ENCODE measurements at places on chromosomes 3 and 15.

GRCh38 chr15:41832875-41833274 lies 5.0 kb downstream of the JMJD7 start:
- DNase-seq = no peak

- no peak for DNase-seq
Observed at GRCh38 chr15:68080783-68081182, 26.7 kb downstream of the PIAS1 start.

DNA sequence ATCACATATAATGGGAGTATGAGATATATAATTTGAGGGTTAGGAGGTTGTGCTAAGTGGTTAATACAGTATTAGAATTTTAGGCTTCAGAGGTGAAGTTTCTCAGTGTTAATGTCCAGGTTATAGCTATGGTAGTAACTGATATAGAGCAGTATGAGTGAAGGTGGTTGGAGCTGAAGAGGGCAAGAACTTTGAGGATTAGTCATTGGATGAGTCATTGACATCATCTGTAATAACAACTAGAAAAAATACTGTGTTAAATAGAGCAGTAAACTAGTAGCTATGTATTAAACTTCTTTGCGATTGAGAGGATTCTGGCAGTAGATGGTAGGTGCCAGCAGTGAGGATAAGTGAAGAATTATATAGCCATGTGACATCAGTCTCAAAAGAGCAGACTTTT lies 47.5 kb upstream of the EIF3J start:
- no peak for DNase-seq

DNA sequence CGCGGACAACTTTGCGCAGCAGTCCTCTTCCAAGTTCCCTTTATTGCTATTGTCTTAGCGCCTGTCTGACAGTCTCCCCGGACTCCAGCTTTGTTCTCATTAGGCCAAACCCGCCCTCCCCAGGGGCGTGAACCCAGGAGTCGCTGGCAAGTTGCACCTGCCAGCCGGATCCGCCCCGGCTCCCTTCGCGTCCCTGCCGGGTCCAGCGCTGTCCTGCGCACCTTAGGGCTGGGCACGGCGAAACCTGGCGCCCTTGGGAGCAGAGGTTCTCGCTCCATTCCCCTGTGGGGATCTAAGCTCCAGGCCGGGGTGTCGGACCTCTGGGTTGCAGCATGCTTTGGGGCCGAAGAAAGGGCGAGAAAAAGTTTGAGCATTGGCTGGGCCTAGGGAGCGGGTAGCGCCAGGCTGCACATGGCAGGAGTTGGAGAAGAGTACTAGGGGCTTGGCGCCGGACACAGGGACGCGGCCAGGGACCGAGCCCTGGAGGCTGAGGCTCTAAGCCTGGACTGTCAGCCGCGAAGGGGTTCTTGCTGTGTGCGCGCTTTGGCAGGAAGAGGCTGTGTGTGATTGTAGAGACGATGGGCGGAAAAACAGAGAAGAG lies 335.1 kb upstream of the THRB start:
- DNase-seq = no peak

DNA sequence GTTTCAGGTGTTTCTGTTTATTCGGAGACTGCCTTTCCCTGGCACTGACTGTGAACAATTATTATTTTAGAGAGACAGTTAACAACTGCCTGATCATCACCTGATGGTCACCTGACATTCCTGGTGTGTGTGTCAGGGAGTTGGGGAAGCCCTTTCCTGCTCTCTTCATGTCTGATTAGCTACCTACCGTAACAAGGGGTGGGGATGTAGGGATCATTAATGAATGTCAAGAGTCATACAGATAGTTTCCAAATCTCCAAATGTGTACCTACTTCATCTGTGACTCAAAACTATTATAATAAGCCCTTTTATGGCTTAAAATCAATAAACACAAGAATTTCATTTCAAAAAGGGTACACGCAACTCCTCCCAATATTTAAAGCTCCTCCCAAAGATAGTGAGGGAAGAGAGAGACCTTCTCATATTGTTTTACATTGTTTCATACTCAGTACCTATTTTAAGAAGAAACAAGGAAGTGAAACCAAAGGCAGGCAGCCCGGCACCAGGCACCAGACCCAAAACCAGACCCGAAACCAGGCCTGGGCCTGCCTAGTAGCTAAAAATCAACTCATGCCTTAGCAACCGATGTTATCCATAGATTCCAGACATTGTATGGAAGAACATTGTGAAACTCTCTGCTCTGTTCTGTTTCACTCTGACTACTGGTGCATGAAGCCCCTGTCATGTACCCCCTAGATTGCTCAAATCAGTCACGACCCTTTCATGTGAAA lies 844.9 kb upstream of the ALCAM start:
- no peak for DNase-seq

DNA sequence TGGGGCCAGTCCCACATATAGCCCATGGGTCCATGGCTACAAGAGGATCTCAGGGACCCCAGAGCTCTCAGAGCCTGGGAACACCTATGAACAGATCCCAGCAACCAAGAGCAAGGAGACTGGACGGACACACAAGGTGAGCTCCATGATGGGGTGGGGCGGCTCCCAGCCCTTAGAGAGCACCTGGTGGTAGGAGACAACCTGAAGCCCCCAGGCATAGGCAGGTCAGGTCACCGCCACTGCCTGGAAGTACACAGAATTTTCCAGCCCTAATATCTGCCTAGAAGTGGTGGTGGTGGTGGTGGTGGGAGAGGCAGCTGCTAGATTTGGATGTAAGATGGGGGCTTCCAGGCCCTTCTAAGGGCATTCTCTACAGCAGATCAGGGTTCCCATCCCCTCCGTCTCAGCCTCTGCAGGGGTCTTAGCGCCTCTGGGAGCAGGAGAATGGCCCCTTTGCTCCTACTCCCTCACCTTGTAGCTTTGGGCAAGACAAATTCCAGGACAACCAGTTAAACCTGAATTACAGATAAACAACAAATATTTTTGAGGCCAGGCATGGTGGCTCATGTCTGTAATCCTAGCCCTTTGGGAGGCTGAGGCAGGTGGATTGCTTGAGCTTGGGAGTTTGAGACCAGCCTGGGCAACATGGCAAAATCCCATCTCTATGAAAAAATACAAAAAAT lies 9.2 kb downstream of the SH2D7 start:
- DNase-seq = no peak

GRCh38 chr15:56468401-56468800 lies 3.5 kb upstream of the MNS1 start:
- no peak for DNase-seq

DNA sequence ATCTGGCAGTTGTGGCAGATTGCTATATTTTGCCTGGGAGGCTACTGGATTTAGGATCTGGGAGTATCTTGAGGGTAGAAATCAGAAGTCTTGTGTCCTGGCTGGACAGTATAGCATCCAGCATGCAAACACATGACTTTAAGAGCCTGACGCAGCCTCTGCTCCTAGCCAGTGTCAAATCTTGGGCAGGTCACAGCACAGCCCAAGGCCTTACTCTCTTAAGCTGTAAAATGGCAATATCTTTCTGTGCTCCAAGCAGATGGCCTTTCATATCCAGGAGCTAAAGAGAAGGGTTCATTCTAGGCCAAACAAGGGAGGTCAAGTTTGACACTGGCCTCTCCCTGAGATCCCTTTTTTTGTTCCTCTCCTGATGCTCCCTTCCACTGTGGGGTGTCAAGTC lies 19.8 kb upstream of the RAD18 start:
- no peak for DNase-seq

DNA sequence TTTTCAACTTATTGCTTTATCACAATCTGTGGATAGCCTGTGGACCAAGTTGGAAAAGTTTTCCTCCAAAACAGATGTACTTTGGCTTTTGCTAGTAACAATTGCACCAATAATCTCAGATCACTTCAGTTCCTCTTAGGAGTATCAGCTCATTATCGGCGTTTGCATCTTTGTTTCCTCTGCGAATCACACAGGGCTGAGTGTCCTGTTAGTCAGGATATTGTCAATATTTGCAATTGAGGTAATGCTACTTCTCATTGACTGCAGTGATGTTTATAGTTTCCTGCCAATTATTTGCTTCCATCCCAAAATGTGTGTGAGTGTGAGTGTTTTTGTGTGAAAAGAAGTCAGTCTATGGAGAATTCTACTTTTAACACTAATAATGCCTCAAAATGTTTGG lies 545.0 kb downstream of the SI start:
- DNase-seq = no peak

DNA sequence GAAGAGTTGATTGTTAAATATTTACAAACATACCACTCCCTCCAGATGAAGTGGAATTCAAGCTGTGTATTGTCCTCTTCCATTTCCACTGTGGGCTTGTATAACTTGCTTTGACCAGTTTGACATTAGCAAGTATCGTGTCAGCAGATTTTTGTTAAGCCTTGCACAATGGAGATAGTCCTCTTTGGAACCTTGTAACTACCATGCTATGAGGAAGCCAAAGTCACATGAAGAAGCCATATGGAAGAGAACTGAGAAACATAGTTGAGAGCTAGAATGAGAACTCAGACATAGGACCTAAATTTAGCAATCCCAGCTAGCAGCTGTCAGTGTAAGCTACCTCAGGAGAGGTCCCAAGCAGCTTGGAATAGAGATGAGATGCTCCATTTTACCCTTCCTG lies 889.2 kb downstream of the PDCD6IP start:
- no peak for DNase-seq

DNA sequence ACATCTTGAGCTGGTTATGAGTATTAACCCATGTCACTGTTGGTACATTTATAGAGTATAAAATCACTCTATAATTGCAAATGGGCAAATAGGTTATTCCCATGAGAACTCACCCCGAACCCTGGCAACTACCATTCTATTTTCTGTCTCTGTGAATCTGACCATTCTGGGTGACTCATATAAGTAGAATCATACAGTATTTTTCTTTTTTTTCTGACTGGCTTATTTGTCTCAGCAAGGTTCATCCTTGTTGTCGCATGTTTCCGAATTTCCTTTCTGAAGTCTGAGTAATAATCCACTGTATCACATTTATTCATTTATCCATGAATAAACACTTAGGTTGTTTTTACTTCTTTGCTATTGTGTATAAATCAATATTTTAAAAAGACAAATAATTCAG lies 59.9 kb upstream of the CHRM5 start:
- DNase-seq = no peak

- DNase-seq = no peak
Observed at GRCh38 chr3:132659000-132659364, 627 bp downstream of the ACAD11 start.

GRCh38 chr3:109161487-109162123 lies 25.1 kb downstream of the C3orf85 start:
- no peak for DNase-seq

DNA sequence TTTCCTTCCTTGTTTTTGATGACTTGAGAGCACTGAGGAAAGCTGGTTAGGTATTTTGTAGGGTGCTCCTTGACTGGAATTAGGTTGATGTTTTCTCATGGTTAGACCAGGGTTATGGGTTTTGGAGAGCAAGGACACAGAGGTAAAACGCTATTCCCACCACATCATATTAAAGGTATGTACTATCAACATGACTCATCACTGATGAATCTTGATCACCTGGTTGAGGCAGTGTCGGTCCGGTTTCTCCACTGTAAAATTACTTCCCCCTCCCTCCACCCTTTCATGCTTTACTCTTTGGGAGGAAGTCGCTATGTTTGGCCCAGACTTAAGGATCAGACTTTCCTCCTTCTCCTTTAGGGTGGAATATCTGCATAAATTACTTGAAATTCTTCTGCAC lies 201.6 kb downstream of the EDEM1 start:
- no peak for DNase-seq

DNA sequence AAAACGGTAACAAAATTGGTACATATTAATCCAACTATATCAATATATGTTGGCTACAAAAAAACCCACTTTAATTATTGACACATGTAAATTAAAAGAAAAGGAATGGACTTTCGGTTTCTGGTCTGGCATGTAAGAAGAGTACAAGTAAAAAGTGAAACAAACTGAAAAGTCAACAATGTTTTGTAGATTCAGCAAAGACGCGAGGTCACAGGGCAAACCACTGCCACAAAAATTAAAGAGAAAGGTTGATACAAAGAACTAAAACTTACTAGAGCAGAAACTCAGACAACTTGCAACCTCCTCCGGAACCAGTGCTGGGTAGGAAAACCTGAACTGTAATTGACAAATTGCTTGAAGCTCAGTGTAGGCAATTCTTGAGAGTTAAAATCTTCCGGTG lies 110.6 kb upstream of the ARPP21 start:
- no peak for DNase-seq

GRCh38 chr3:45544024-45544716 lies 50.4 kb upstream of the LIMD1 start:
- no peak for DNase-seq

DNA sequence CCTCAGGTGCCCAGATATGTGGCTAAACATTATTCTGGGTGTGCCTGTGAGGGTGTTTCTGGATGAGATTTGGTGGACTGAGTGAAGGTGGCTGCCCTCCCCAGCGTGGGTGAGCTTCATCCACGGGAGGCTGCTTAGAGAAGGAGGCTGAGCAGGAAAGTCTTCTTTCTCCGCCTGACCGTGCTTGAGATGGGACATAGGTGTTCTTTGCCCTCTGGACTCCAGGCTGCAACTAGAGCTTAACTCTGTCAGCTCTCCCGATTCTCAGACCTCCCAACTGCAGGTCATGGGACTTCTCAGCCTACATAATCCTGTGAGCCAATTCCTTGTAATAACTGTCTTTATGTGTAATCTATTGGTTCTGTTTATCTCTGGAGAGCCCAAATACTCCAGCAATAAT lies 34.1 kb downstream of the RAB7A start:
- DNase-seq = no peak

- no peak for DNase-seq
Observed at GRCh38 chr3:139222100-139222657, 121.6 kb upstream of the MRPS22 start.

- no peak for DNase-seq
Observed at GRCh38 chr3:146814601-146815315, 209.6 kb upstream of the PLSCR5 start.

DNA sequence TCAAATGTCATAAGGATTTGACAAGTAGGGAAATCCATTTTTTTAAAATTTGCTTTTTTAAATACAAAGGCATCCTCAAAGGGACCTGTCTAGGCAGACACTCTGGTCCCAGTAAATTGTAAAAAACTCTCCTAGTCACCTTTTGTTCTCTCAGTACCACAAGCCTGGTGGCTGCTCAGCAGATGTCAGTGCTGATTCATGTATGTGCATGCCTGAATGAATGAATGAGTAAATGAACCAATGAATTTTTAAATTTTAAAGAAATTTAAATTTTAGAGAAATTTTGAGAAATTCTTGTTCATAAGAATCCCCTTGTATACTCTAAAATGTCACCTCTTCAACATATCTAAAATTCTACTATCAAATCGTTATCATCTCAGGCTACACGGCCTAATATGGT lies 199.5 kb downstream of the TLE3 start:
- no peak for DNase-seq

DNA sequence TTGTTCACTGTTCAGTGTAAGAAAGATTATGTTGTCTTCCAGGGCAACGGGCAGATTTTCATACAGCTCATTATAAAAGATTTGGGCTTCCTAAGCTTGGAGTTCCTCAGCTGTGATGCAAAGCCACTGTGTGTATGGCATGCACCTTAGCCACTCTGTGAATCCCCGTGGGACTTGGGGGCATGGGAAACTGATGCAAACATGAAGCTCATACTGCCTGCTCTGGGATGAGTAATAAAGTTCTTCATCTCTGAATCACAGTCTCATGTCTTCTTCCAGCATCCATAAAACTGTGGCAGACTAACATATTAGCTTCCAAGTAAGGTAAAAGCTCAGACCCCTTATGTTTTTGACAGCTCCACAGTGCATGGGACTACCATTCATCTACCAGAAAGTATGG lies 154.3 kb upstream of the RORA start:
- DNase-seq = no peak

GRCh38 chr3:14775011-14775410 lies 43.8 kb upstream of the FGD5 start:
- no peak for DNase-seq
